ENCODE measurements at places on chromosomes 2 and 18.

- no peak for DNase-seq
Observed at GRCh38 chr2:177754492-177754873, 318.1 kb downstream of the PDE11A start.

- DNase-seq = no peak
Observed at GRCh38 chr2:218999021-218999880, 6.0 kb upstream of the CRYBA2 start.

DNA sequence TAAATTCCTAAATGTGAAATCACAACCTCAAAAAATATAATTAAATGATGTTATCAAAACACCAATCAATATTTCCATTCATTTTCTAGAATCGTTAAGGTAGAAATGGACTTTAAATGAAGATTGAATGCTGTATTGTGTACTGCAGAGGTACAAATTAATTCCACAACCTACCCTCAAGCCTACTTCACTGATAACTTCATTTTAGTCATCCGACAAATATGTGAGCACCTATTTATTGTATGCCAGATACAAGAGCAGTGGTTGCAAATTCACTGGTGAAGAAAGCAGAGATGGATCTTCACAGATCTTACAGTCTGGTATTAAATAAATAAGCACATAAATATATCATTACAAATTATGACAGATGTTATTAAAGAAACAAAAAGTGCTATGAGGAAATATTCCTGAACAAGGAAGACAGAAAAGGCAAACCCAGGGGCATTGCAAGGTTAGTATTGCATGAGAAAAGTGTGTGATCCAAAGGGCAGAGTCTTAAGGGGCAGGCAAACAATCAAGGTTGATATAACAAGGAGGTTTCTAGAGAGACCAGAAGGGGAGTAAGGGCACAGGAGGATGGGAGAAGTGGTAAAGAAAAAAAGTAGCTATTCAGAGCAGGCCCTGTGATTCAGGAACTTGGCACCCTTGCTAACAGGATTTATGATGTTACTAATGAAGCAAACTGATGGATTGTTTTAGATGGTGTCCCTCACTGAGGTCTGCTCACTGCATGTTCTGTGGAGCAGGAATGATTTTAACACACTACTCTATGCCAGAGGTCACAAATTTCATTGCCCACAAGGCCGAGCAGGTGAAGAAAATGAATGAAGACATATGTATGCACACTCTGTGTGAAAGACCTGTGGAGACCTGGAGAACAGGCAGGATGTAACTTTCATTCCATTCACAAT is 128.0 kb upstream of the CCDC150 start:
- no peak for DNase-seq

DNA sequence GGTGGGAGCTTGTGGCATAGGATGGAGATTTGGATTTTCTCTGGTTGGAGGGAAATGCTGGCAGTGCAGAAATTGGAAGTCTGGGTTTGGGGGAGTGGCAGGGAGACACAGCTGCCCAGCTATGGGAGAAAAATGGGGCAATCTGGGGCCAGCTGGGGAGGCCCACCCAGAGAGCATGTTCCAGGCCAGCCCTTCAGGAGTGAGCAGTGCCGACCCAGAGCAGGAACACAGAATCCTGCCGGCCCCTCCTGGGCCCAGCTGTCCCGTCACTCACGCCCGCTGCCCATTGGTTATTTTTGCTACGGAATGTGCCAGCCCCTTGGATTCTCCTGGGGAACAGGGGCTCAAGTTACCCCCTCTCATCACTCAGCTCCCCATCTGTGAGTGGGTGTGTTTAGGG is 4.9 kb downstream of the SPEG start:
- no peak for DNase-seq

DNA sequence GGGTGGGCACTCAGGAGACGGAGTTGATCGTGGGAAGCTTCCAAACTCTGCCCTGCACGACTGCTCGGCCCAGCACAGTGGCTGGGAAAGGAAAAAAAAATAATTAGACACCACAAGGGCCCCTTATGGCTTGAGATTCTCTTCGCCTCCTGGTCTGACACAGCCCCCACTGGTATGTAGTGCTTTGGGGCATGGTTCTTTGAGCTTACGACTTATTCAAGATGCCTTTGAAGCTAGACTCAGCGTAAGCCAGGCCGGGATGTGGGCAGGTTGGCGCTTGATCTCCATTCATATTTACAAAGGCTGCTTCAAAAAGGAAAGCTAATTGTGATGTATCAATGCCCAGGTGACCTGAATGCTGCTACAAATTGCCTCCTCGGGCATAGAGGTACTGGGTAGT is 50.5 kb downstream of the CXCR4 start:
- no peak for DNase-seq

DNA sequence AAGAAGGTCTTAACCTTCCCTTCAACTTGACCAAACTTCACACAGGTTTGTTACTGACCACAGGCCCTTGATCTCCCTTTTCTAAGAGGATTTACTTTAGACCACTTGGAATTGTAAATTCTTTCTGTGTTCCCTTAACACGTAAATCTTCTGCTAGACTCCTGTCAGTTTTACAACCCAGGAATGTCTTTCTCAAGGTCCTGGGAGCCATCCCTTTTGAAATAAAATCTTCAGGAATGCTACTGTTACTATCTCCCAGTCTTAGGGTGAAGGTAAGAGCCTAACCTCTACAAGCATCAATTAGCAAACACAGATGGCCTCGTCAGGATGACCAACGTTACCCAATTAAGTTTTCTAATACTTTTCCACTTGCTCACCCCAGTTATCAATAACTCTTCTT is 182.7 kb downstream of the NRXN1 start:
- DNase-seq = no peak

- DNase-seq = no peak
Observed at GRCh38 chr2:202149155-202149762, 76.2 kb downstream of the KIAA2012 start.

DNA sequence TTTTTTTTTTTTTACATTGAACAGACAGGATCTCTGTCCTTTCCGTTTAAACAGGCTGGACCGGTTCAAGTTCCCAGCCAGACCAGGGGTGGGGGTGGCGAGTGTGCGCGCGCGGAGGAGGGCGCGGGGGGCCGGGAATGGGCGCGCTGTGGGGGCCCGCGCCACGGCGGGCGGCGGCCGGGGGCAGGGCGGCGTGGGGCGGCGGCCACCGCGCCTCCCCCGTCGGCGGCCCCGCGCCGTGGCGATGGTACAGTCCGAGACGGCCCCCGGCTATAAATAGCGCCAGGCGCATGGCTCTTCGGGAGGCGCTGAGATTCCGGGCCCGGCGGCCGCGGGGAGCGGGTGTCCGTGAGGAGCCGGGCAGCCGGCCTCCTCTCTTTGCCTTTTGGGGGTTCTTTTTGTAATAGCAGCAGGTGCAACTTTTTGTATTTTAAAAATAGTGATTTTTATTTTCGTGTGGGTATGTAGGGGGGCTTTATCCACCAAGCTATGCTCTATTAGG is 430 bp upstream of the CELF4 start:
- DNase-seq = no peak

GRCh38 chr2:43032213-43033015 is 194.0 kb downstream of the ZFP36L2 start:
- no peak for DNase-seq

GRCh38 chr2:235766278-235766677 is 272.4 kb downstream of the AGAP1 start:
- DNase-seq = peak; percentile 69

DNA sequence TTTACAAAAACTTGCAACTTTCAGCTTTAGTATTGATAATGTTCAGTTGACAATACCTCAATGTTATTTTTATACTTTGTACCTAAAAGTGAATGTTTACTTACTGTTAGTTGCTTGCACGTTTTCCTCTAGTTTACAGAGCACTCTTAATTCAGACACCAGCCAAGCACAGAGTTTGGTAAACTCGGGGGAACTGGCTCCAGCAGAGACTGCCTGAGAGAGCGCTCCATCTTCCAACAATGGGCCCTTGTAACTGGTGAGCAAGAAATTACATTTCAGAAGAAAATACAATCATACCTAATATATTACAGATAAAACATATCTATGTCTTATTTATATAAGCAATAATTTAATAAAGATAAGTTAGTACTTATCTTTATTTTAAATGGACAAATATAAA is 3.7 kb downstream of the FAM98A start:
- DNase-seq = no peak

GRCh38 chr2:290090-290722 is 2.3 kb upstream of the ALKAL2 start:
- peak; percentile 25 for DNase-seq

- DNase-seq = no peak
Observed at GRCh38 chr2:133077269-133077822, 407.3 kb upstream of the LYPD1 start.

DNA sequence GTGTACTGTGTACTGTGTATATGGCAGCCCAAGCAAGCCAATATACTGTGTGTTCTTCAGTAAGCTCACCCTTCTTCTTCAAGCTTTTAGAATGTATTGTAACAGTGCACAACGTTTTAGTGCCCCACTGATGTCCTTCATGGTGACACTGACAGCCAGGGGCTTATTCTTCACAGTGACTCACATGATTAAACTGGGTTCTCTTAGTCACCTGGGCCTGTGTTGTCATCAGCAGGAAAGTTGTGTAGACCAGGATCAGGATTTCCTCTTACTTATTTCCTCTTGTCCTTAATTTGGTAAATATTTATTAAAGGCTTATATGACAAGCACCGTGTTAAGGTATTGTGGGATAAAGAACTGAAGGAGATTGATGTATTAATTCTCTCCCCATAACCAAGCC is 67.9 kb upstream of the THOC1 start:
- DNase-seq = no peak

DNA sequence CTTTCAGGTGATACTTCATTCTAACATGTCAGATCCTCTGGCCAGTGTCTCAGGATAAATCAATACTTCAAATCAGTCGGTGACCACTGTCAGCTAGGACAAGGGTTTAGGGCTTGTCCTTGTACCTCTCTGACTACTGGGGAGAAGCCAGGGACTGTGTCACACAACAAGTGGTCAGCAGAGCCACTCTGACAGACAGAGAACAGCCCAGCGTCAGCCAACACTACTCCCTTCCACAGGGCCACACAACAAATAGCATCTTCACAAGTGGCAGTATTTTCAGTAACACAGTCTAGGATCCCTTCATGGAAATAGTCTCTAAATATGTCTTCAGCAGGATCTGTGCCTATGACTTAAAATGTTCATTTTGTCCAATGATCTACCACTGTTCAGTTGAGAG is 14.2 kb downstream of the FLACC1 start:
- DNase-seq = no peak

- no peak for DNase-seq
Observed at GRCh38 chr2:110863726-110864125, 131.4 kb downstream of the ACOXL start.

DNA sequence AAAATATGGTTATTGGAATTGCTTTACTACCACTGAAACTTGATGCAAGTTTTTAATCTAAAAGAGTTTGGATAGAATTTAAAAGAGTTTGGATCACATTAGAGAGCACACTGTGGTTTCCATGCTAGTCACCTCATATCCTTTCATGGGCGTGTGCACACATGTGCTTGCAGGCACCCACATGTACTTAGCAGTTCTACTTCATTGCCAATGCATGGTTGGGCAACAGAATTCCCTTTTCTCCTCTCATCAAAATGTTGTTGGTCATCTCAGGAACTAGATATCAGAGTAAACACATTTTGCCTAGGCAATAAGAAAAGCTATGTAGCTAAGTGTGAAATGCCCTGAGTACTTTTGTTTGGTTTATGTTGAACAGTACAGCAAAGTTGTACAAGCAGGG is 254.1 kb upstream of the RASGRP3 start:
- no peak for DNase-seq

DNA sequence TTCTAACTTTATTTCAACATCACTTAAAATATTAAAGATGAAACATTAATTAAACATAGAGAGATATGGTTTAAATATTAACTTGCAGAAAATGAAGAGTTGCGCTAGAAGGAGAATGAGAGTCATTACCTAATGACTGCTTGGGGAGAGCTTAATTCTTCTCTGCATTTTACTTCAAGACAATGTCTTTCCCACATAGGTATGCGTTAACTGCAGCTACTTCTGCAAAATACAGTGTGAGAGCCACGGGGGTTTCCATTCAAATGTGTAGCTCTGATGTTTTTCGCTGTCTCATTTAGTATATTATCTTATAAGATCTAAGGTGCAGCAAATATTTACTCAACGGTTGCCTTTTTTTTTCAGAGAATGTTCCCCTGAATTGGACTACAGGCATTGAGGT is 126.7 kb downstream of the TMX3 start:
- DNase-seq = no peak

DNA sequence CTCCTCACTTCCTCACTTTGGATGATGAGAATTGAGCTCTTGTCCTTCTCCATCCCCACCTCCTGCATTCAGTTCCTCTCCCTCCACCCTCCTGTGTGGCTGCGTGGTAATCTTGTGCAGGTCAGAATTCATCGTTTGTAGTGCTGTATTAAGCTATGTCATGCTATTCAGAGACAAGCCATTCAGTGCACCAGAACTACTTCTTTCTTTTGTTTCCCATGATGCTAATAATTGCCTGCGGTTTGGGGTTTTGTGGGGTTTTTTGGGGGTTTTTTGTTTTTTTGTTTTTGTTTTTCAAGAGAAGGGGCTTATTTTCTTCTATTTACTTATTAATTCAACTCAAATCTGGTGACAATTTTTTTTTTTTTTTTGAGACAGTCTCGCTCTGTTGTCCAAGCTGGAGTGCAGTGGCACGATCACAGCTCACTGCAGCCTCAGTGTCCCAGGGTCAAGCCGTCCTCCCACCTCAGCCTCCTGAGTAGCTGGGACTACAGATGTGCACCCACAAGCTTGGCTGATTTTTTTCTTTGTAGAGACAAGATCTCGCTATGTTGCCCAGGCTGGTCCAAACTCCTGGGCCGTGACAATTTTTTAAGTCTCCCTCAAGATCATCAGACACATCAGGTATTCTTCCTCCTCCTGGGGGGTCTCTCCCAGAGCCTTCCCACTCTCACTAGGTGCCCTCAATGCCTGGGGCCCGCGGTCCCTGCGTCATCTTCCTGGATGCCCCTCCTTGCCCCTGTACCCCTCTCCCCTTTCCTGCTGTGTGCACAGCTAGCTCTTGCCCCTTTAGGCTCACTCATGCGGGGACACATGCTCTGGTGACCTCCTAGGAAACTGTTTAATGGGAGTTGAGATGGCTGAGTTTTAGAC is 37.8 kb downstream of the MAL start:
- no peak for DNase-seq

- no peak for DNase-seq
Observed at GRCh38 chr2:182559623-182560022, 132.8 kb upstream of the PDE1A start.

GRCh38 chr2:203870481-203870880 is 2.9 kb downstream of the CTLA4 start:
- no peak for DNase-seq

DNA sequence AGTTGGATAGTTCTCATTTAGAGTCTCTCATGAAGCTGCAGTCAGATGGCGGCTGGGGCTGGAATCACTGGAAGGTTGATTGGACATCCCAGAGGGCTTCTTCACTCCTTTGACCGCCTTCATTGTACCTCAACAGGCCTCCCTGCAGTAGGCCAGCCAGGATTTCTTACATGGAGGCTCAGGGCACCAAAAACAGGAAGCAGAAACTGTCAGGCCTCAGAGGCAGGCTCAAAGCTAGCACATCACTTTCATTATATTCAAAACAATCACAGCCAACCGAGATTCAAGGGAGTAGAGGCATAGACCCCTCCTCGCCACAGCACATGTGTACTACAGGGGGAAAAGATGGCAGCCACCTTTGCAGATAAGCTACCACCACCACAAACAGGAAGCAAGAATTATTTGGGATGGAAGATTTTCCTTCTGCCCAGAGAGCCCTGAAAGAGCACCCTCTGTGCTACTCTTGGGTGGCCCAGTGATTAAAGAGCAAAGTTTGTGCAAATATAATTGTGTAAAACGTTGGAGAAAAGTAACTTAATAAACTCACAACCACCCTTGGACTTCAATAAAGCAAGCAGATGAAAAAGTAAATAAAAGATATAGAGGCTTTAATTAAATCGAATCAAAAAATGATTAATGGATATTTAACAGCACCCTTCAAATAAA is 155.3 kb downstream of the GFPT1 start:
- DNase-seq = no peak

Measured in activated CD4-positive, alpha-beta T cell treated with anti-CD3 and anti-CD28 coated beads, Interleukin-2, Interleukin-4, amounts not matched to agents 100 ng/mL and 50 ng/mL, durations not matched to agents 16 hours and 8 hours (primary cell).